ENCODE measurements at places on chromosomes 11 and 22.

DNA sequence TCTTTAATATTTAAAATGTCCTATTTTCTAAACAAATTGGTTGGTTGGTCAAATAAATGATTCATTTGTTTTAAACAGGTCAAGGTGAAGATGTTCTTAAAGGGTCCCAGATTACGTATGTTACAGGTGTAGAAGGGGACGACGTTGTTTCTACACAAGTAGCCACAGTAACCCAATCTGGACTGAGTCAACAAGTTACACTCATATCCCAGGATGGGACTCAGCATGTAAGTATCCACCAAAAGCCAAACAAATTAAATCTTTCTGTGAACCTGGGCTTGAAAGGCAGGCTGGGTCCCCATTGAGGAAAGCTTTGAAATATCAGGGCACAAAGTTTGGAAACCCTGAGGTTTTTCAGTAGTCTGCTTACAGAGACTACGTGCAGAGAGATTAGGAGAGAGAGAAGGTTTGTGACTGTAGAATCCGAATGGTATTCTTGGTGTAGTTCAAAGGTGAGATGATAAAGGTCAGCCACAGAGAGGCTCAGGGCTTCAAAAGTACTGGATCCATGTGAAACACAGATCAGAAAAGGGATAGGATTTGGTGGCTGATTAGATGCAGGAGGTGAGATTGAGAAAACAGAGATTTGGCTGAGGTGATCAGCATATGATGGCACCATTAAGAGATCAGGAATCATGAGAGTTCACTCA is 51.7 kb downstream of the ZNF143 start:
- no peak for DNase-seq

DNA sequence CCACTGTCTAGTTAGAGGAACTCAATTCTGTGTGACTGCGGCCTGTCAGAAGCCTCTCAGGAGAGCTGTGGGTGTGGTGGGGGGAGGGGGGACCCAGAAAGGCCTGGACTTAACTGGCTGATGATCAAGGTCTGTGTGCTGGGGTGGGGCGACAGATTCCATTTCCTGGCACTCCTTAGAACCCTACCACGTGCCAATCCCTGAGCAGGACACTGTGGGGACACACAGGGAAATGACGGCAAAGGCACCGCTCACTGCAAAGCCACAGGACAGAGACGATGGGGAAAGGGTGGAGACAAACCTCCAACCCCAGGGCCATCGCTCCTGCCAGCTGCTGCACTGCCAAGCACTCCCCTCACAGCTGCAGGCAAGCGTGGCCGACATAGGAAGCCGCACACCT is 58.4 kb upstream of the BID start:
- DNase-seq = no peak

GRCh38 chr11:70844387-70844786 is 408.0 kb downstream of the SHANK2 start:
- DNase-seq = no peak

DNA sequence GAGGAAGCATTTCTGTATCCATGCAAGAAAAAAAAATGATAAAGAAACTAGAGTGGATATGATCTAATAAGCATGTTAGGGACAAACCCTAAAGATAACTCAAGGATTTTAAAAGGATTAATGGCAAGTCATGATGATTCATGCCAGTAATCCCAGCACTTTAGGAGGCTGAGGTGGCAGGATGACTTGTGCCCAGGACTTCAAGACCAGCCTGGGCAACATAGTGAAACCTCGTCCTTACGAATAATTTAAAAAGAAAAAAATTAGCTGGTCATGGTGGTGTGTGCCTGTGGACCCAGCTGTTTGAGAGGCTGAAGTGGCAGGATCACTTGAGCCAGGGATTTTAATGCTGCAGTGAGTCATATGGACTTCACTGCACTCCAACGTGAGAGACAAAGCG is 145.5 kb upstream of the BLID start:
- peak; percentile 37 for DNase-seq

DNA sequence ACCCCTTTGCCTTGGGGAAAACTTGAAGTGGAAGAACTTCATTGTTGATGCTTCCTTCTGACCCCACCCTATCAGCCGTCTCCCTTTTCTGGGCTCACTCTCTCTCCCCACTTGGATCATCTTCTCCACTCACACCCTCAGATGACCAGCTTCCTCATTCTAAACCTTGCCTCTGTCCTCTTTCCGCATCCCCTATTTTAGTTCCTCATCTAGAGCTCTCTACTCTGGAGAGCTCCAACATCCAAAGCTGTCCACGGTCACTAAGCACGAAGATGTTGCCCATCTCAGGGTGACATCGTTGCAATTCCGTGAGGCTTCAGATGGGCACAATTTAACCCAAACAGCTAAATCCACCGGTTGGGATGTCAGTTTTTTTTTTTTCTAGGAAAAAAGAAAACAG is 31.6 kb upstream of the ME3 start:
- DNase-seq = peak; percentile 64

- DNase-seq = no peak
These were observed 17.0 kb downstream of the KCNE3 start for GRCh38 chr11:74450318-74450717.

GRCh38 chr11:76901144-76901543 is 40.4 kb downstream of the ACER3 start:
- no peak for DNase-seq

GRCh38 chr22:46029574-46030200 is 52.7 kb upstream of the WNT7B start:
- no peak for DNase-seq
